T follicular helper cell (primary cell): ENCODE measurements at places on chromosomes 3 and 15.

DNA sequence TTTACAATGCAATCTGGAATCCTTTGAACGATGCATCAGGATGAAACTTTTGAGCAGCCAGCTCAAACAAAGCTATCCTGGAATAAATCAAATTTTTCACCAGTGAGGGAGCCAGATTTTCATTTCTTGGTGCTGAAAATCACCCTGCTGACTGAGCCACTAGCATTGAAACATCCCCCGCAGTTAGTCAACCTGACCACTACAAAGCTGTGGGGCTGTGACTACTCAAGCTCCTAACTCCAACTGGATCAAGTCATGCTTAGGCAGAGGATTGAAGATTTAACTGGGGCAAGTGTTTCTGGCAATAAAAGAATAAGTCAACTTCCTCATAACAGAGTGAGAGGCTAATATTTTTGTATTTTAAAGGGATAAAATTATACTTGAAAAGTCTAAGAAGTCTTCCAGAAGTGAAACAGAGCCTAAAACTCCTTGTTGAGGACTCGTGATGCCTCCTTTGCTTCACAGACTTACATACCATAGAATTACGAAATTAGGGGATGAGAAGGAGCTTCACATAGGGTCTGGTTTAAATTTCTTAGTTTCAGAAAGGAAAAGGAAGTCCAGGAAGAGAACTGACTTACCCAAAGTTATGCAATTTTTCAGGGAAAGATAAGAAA lies 177.8 kb downstream of the SERPINI1 start:
- no peak for DNase-seq

DNA sequence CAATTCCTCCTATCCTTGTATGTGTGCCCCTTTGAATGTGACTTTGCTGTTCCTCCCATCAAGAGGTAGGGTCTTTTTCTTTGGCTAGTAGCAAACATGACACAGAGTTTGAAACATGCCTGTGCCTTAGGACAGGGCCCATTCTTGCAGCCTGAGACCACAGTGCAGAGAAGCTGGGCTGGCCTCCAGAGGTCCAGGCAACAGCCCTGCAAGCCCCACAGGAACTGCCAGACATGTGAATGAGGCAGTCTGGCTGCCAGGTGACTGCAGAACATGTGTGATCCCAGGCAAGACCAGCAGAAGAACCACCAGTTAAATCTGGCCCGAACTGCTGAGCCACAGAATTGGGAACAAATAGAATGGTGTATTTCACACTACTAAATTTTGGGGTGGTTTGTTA lies 1.2 kb upstream of the HGD start:
- no peak for DNase-seq

- DNase-seq, result no peak
Measured at GRCh38 chr3:124652009-124652408, 78.2 kb upstream of the UMPS start.

- no peak for DNase-seq
Measured at GRCh38 chr3:64266983-64267382, 41.7 kb upstream of the PRICKLE2 start.

DNA sequence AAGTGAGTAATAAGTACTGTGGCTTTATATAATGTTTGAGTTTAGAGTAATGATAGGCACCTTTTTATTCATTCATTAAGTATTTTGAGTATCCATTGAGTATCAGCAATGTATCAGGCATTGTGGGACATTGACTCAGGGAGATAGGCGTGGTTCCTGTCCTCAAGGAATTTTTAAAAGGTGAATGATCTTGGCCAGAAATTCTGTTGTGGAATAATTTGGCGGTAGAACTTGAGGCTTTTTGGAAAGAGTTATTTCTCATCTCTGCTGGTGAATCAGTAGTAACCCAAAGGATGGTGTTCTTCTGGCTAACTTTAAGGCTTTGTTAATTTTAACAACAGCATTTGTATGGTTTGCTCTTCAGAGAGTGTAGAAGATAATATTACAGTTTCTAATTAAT lies 2.0 kb downstream of the RAB7A start:
- DNase-seq, result no peak

GRCh38 chr3:181913254-181913653 lies 201.5 kb downstream of the SOX2 start:
- no peak for DNase-seq

GRCh38 chr3:31465999-31466398 lies 66.7 kb upstream of the STT3B start:
- no peak for DNase-seq

DNA sequence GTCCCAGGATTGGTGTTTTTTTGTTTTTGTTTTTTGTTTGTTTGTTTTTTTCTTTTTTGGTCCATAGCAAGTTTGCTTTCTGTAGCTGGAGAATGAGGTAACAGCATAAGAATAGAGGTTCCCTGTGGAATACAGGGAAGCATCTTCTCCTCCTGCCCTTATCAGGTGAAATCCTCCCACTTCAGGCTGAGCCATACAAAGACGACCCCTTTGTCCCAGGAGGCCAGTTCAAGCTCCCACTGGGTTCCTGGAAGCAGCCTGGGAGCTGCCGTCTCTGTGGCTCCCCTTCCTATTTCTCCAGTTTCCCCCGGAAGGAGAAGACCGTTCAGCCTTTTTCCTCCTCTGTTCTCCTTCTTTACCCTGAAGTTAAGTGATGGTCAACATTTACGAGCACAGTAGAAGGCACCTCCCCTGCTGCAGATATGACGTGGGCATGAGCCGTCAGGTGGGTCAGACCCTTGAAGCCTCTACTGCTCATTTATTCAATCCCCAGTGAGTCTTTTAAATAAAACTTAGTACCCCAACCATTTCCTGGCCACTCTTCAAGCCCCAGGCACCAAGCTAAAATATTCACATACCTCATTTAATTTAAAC lies 1.1 kb downstream of the IL16 start:
- no peak for DNase-seq

- DNase-seq, result no peak
Measured at GRCh38 chr15:64773606-64774005, 1.8 kb downstream of the RBPMS2 start.

DNA sequence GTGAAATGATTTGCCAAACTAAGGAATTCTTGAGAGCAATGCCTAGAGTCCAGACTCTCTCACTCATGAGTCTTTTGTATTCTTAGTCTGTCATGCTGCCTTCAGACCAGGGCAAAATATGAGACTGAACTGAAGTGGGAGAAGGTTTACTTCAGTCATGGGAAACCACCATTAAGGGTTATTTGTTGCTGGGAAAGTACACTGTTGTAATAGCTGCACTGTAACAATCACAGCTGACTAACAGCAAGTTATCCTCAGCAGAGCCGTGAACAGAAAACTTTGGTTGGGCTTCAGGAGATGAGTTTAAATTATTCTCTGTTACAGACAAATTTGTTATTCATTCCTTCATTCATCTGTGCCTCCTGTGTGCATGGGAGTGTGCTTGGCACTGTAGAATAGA lies 258.5 kb downstream of the ROBO2 start:
- DNase-seq, result no peak

GRCh38 chr3:52130966-52131622 lies 23.1 kb downstream of the POC1A start:
- DNase-seq, result no peak

DNA sequence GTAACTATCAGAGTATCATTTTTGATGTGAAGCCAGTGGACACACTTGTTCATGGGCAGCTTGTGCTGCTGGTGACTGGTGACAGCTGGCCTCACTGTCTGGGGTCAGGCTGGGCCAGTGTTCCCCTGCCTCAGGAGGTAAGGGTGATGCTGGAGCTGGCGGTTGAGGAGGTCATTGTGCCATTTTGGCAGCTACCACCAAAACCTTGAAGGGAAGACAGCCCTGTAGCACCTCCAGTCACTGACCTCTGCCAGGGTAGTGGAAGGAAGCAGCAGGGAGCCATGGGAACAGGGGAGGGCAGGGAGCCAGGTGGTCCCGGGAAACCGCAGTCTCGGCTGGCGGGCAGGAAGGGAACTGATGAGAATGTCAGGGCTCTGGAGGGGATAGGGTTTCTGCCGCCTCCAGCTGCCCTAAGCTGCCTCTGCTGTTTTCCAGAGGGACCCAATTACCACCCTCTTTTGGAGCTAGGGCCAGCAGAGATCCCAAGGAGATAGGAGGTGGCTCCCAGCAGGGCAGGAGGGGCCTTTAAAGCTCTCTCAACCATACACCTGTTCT lies 24.8 kb downstream of the FOXL2NB start:
- DNase-seq, result no peak

GRCh38 chr3:21216598-21216997 lies 534.4 kb downstream of the ZNF385D start:
- no peak for DNase-seq

DNA sequence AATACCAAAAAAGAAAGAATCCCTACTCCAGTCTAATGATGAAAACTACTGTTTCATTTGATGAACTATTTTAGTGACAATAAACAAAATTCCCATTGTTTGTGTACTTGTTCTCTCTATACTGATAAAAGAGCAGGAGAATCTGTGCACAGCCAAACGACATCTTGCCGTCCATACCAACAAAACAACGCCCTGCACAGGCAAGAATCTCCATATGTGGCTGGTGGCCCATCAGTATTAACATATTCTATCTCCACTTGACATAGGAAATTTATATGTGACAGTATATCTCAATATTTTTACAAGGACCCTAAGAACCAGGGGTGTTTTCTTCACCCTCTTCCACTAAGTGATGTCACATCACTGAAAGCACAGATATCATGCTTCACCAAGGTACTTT lies 279.5 kb downstream of the ULK4 start:
- DNase-seq, result no peak

DNA sequence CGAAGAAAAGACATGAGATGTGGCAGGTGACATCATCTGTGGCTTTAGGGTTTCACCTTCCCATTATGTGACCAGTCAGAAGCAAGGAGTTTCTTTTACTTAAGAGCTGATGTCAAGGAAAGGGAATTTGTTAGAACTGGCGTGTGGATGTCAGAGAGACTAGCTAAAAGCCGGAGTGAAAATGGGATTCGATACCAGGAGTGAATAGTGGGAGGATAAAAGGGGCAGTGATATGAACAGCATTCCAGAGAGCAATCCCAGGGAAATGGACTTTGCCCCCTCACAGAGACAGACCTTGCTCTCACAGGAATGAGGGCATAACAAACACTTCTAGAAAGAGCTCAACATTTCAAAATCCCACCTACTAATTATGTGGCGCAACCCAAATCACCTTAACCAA lies 5.9 kb upstream of the FMN1 start:
- no peak for DNase-seq

- DNase-seq, result no peak
Measured at GRCh38 chr3:28601291-28601690, 252.7 kb upstream of the AZI2 start.

DNA sequence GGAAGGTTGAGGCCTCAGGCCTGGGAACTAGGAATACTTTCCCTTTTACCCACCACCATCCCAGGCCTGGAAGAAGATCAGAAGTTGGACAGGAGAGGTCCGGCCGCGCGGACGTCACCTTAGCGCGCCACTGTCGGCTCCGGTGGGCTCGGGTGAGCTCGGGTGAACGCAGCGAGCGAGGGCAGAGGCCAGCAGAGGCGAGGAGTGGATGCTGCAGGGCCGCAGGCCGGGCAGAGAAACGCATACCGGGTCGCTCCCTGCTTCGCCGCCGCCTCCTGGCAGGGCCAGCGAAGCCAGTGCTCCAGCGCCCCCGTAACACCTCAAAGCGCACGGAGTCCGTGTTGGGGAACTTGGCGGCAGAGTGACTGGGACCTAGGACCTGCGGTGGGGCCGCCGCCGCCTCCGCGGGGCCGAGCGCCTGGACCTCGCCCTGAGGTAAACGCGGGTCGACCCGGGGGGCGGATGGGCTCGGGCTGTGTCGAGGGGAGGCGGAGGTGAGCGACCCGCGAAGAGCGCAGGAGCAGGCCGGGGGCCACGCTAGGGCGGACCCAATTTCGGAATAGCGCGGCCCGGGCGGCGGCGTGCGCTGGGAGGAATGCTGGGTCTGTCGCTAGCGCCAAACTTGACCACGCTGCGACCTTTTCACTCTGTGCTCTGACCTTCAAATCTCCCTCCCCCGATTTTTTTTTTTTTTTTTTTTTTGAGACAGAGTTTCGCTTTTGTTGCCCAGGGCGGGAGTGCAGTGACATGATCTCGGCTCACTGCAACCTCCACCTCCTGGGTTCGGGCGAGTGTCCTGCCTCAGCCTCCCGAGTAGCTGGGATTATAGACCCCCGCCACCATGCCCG lies 1.6 kb downstream of the CYP11A1 start:
- no peak for DNase-seq

DNA sequence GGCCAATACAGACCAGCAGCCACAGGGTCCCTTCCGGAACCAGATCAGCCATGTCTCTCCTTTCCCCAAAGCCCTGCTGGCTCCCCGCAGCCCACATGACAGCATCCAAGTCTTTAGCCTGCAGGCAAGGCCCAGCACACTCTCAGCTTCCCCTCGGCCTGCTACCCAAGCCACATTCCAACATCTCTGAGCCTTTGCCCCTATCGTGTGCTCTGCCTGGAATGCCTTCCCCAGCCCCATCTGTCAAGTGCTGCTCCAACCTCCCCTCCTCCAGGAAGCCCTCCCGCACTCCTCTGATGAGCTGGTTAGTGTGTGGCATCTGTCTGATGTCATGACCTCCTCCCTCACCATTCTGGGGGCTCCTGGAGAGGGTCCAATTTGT lies 8.5 kb downstream of the PLXND1 start:
- no peak for DNase-seq

DNA sequence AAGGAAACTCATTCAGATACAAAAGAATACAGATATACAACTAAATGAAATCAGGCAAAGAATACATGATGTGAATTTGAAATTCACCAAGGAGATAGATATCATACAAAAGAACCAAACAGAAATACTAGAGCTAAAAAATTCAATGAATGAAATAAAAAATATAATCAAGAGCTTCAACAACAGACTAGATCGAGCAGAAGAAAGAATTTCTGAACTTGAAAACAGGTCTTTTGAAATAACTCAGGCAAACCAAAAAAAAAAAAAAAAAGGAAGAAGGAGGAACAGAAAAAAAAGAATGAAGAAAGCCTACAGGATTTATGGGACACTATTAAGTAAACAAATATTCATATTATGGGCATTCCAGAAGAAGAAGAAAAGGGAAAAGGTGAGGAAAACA lies 137.8 kb downstream of the DMXL2 start:
- no peak for DNase-seq

GRCh38 chr3:170482199-170482598 lies 63.5 kb downstream of the CLDN11 start:
- no peak for DNase-seq

- DNase-seq, result no peak
Measured at GRCh38 chr3:132542577-132542976, 54.5 kb upstream of the ACKR4 start.

DNA sequence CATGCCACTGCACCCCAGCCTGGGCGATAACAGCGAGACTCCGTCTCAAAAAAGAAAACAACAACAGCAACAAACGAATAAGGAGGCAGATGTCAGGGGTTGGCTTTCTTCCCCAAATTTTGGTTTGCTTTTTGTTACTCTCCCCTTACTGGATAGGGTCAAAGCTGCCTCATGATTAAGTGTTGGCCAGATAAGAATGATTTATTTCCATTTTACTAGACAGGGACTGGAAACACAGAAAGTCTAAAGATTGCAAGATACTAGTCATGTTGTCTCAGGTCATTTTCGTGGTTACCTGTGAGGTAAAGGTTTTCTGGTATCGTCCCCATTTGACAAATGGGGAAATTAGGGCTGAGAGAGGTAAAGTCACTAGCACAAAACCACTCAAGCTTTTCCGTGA lies 18.6 kb upstream of the ETV5 start:
- DNase-seq, result no peak

- DNase-seq, result no peak
Measured at GRCh38 chr15:41794081-41794480, 19.8 kb downstream of the MAPKBP1 start.
